Parietal lobe (tissue), 2 donors: ENCODE measurements at places on chromosomes 5 and 9. TPM values are rescaled to one million over a fixed set of nuclear protein-coding genes. Genes with fewer than 3 reads are reported as not detected.

SH3RF2 gene
- 0.94 TPM for total RNA-seq

PCDHA11 gene
- 80.4 TPM for total RNA-seq

MAP1B gene
- 1,237 TPM for total RNA-seq

PTGER4 gene
- total RNA-seq, result 1.6 TPM

TMEM174 gene
- not detected for total RNA-seq

TRIM14 gene
- total RNA-seq, result 4.4 TPM

MARVELD2 gene
- 0.94 TPM for total RNA-seq

CCNI2 gene
- total RNA-seq, result 0.94 TPM

SFXN1 gene
- total RNA-seq, result 94.8 TPM

SPINK6 gene
- not detected for total RNA-seq

EGFLAM gene
- total RNA-seq, result 1.3 TPM

OCLN gene
- total RNA-seq, result 5.0 TPM

SLC25A48 gene
- 0.31 TPM for total RNA-seq

TAF11L5 gene
- not detected for total RNA-seq

FAM153A gene
- 4.7 TPM for total RNA-seq

TEK gene
- total RNA-seq, result 7.2 TPM

GMCL2 gene
- total RNA-seq, result not detected

TBC1D13 gene
- total RNA-seq, result 11.3 TPM

ANKRD31 gene
- 0.94 TPM for total RNA-seq

KIF20A gene
- total RNA-seq, result 6.3 TPM

SLCO6A1 gene
- 0.31 TPM for total RNA-seq

NHP2 gene
- 96.4 TPM for total RNA-seq

PTGS1 gene
- total RNA-seq, result 0.31 TPM

ZNF454 gene
- 25.4 TPM for total RNA-seq

GPR150 gene
- total RNA-seq, result not detected

MAMDC2 gene
- total RNA-seq, result 2.5 TPM

ADAMTS16 gene
- 3.4 TPM for total RNA-seq

ACTBL2 gene
- not detected for total RNA-seq

TPPP gene
- total RNA-seq, result 22.2 TPM

SHISAL2B gene
- total RNA-seq, result not detected

MYO10 gene
- total RNA-seq, result 46.6 TPM

SPAG8 gene
- 4.1 TPM for total RNA-seq

OR2Y1 gene
- total RNA-seq, result not detected

INSL4 gene
- total RNA-seq, result not detected

C9orf57 gene
- total RNA-seq, result not detected

BOD1 gene
- 65.1 TPM for total RNA-seq

TMEM252 gene
- total RNA-seq, result not detected

TENT4A gene
- 42.9 TPM for total RNA-seq

SYNPO gene
- 4.4 TPM for total RNA-seq

DOK3 gene
- 9.1 TPM for total RNA-seq

EIF4E1B gene
- total RNA-seq, result 0.31 TPM
